ENCODE measurements at places on chromosomes 5 and 9. TPM values are rescaled to one million over a fixed set of nuclear protein-coding genes. Genes with fewer than 3 reads are reported as not detected.

DNA sequence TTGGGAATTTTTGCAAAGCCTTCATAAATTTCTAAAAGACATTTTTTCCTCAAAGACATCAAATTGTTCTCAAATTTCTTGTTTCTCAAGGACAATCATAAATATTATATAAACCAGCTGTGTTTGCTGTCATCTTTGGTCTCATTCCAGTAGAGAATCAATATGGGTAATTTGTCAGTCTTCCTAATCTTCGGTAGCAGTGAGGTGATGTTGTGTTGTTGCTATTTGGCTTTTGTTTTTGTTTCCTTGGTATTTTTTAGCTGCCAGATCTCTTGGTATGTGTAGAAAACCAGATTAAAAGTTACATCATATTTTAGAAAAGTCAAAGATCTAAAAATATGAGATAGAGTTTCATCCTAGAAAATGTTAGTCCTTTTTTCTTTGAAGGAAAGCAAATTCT is 87.5 kb downstream of the CAMK4 start:
- no peaks in the 10 kb centered on the region for H3K27me3 ChIP-seq
- H3K4me3 ChIP-seq = no peak overlapping the region
- H3K4me1 ChIP-seq = no peaks in the 10 kb centered on the region
- no peak overlapping the region for H3K27ac ChIP-seq
- no peaks in the 10 kb centered on the region for H3K36me3 ChIP-seq
- no peak for DNase-seq

RLN2 gene
- 0.66 TPM for total RNA-seq

DNA sequence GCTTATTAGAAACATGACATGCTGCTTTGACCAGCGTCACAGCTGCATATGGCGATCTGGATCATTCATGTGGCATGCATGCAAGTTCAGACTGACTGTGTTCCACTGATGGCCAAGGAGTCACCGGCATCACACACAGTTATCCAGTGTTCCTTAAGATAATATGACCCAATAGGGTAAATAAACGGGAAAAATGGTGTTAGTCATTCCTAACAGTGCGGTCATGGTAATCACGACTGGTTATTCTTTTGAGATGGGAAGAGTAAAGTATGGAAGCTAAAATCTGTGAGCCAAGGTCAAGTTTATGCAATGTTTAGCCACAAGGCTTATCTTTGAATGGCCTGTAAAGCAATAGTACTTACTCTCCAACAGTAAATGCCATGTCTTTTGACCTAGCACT is 29.3 kb upstream of the LVRN start:
- H3K4me1 ChIP-seq = no peaks in the 10 kb centered on the region
- no peak for DNase-seq
- no peaks in the 10 kb centered on the region for H3K27me3 ChIP-seq
- H3K36me3 ChIP-seq = no peaks in the 10 kb centered on the region
- H3K4me3 ChIP-seq = no peak overlapping the region

- H3K36me3 ChIP-seq = no peaks in the 10 kb centered on the region
- H3K27me3 ChIP-seq = no peaks in the 10 kb centered on the region
- no peak overlapping the region for H3K4me3 ChIP-seq
- H3K4me1 ChIP-seq = no peaks in the 10 kb centered on the region
- H3K27ac ChIP-seq = no peak overlapping the region
Observed at GRCh38 chr5:87114631-87115030, 153.1 kb upstream of the RASA1 start.

GRCh38 chr5:178224403-178224802 is 8.2 kb downstream of the PHYKPL start:
- no peak overlapping the region for H3K4me3 ChIP-seq
- H3K36me3 ChIP-seq = peaks cover 24% of the 10 kb centered on the region
- no peak overlapping the region for H3K27ac ChIP-seq
- H3K4me1 ChIP-seq = no peaks in the 10 kb centered on the region
- no peaks in the 10 kb centered on the region for H3K27me3 ChIP-seq
- DNase-seq = no peak

GRCh38 chr5:94969174-94969573 is 315.7 kb downstream of the MCTP1 start:
- DNase-seq = no peak
- no peaks in the 10 kb centered on the region for H3K27me3 ChIP-seq
- no peak overlapping the region for H3K4me3 ChIP-seq
- H3K4me1 ChIP-seq = no peaks in the 10 kb centered on the region
- no peaks in the 10 kb centered on the region for H3K36me3 ChIP-seq

DNA sequence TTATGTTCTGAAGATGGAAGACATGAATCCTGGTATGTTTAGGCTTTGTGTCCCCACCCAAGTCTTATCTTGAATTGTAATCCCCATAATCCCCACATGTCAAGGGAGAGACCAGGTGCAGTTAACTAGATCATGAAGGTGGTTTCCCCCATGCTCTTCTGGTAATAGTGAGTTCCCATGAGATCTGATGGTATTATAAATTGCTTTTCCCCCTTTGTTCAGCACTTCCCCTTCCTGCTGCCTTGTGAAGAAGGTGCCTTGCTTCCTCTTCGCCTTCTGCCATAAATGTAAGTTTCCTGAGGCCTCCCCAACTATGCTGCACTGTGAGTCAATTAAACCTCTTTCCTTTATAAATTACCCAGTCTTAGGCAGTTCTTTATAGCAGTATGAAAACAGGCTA is 229.0 kb downstream of the ARL15 start:
- DNase-seq = no peak
- no peaks in the 10 kb centered on the region for H3K27me3 ChIP-seq
- no peak overlapping the region for H3K4me3 ChIP-seq
- no peaks in the 10 kb centered on the region for H3K4me1 ChIP-seq
- no peaks in the 10 kb centered on the region for H3K36me3 ChIP-seq
- H3K27ac ChIP-seq = no peak overlapping the region
